Erythroblast (primary cell): ENCODE measurements at places on chromosomes 16 and 17.

- no peak for DNase-seq
These were observed 8.3 kb upstream of the KANSL1 start for GRCh38 chr17:46201491-46201890.

DNA sequence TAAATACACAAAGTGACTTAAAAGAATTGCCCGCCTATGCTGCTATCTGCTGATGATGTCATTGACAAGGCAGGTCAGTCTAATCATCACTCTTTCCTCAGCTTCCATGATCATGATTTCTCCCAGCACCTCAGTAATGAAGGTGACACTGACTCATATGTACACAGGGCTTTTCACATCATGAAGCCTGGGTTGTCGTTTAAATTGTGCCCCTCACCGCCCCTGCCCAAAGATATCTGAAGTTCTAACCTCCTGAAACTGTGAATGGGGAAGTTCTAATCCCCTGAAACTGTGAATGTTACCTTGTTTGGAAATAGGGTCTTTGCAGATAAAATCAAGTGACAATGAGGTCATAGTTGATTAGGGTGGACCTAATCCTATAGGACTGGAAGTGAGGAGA lies 17.4 kb upstream of the GPRC5C start:
- no peak for DNase-seq

DNA sequence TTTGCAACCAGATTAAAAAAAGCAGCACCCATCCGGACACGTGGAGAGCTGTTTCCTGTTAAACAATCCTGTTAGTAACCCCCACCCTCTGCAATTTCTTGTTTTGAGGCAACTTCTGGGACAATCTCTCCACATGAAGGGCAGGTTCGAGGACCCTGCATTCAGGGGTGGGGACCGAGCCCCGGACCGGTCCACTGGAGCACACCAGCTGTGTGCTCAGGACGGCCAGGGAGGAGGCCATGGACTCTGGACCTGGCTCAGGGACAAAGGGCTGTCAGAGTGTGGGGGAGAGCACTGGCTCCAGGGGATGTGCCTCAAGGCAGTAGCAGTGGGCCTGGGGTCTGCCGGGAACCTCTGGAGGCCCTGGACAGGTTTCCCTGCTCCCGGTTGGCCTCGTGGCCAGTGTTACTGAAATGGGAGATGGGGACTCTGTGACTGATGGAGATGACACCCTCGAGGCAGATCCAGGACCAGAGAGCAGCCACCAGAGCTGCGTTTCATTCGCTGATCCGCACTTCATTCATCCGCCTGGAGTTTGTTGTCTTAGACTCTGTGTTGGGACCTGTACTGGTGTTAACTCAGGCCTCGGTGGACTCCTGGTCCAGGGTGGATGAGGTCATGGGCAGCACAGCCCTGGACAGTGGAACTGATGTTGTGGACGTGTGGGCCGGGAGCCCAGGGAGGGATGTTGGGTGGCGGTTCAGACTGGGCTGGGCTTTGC lies 2.9 kb upstream of the CPNE7 start:
- DNase-seq: no peak

DNA sequence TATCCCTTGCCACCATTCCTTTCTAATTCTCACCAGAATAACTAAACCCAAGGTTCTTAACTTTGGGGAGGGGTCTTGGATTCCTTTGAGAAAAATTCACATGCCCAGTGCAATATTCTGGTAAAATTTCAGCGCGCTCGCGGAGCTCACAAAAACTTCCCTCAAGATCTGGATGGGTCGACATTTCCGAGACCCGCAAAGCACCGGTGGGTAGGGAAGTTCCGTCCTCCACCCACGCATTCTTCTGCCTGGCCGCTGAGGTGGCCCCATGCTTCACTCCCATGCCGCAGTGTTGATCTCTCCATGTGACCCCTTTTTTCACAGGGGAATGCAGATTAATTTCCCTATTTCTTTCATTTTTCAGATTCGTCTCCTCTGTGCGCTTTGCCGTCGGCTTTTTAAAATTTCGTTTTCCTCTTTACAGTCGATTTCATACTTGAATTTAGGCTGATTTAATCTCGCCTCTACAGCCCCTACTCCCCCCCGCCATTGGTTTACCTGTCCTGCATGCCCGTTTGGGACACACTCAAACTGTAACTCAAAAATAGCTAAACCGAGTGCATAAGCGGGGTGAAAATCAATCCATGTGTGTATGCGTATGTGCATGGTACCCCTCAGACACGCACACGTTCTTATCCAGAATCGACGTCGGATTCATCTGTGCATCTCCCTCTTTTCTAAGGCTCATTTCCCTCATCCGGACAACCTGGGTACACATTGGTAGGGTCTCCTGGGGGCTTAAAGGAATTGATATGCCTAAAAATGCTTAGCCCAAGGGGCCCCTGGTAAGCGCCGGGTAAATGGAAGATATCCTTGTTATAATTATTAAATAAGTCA lies 1.4 kb upstream of the SP6 start:
- no peak for DNase-seq

DNA sequence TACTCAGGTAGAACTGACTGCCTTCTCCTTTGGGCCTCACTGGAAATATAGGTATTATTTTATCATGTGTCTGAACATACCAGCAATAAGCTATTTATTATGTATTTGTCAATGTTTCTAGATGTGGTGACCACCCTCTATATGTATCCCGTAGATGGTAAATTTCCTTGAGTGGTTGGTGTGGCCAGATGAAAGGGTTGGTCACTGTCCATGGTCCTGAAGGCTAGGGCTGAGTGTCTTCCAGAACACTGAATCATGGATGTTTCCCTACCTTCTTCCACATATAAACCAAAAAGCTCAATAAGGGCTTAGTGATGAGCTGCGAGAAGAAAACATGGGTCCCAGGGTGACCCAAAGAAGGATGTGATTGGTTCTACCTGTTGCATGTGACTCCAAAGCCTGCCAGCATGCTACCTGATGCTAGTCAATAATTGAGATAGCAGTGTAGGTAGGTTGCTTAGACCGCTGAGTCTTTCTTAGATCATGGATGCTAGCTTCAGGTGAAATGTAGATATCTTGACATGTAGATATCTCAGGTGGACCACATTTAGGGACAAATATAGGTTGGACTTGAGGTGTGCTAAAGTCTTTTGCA lies 150.3 kb downstream of the ASIC2 start:
- DNase-seq: peak; percentile 41

GRCh38 chr17:614653-615546 lies 99.7 kb downstream of the VPS53 start:
- no peak for DNase-seq

GRCh38 chr16:19639986-19640421 lies 78.0 kb downstream of the KNOP1 start:
- DNase-seq: peak; percentile 31

DNA sequence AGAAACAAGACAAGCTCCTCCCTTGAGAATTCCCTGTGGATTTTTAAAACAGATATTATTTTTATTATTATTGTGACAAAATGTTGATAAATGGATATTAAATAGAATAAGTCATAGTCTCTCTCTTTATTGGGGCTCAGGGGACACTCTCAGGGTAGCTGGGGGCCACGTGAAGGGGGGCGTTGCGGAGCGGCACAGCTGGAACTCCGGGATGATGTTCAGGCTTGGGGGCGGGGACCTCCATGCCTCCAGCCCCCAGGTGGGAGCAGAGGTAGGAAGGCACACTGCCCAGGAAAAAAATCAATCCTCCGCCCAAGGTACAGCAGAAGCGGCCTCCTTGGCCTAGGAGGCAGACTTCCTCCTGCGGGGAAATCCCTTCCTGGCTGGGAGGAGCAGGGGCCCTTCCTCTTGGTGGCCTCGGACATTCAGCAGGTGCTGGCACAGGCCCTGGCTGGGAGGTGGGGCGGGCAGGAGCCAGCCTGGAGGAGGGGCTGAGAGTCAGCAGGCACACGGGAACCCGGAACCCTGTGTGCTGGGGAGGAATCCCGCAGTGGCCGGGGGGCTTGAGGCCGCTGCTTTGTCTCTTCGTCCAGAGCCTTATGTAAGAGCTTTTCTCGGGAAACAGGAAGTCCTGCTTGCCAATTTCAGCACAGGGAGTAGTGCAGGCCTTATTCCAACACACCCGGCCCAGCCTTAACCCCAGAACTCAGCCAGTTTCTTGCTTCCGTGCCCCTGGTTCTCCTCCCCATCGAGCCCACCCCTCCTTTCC lies 591 bp upstream of the TNFSF13 start:
- no peak for DNase-seq

DNA sequence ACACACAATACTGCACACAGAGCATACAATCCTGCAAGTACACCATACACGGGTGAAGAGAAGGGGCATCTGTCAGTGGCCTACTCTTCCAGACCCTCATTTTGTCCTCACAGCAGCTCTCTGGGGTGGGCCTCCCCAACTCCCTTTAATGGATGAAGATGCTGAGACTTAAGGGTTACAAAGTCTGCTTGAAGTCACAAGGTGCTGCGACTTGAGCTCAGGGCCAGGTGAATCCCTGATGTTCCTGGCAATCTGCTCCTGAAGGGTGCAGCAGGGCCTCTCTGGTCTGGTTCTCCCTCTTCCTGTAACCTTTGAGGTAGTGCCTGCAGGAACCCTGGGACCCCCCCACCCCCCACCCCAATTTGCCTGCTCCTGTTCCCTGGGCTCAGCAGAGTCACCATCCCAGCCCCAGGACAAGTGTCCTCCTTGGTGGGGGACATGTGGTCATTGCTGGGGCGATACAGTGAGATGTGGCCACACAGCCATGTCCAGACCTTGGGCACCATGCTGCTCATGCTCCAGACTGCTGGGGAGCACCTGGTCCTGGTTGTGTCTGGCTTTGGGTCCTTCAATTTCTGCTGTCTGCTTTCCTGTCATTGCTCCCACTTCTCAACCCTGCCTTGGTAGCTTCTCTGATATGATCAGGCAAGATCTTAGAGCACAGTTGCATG lies 107.5 kb downstream of the METRNL start:
- no peak for DNase-seq

- DNase-seq: no peak
These were observed 35.7 kb upstream of the CCL2 start for GRCh38 chr17:34219405-34219804.

GRCh38 chr17:12575641-12576040 lies 90.0 kb upstream of the MYOCD start:
- no peak for DNase-seq

GRCh38 chr17:12472252-12473173 lies 193.2 kb upstream of the MYOCD start:
- no peak for DNase-seq

DNA sequence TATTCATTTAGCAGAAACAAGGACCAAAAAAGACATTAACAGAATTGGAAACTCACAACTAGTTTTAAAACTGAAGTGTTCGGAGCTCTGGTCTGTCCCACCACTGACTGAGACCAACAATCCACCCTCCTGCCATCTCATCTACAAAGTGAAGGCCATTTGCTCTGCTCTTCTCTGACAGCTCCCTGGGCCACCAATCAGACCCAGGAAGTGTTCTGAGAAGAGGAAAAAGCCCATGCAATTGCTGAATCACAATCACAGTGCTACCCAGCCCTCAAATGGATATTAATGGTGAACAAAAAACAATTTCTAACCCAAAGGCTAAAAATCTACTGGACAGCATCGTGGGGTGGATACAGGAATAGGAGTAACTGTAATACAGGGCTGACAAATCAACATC lies 2.1 kb downstream of the RPL23 start:
- peak; percentile 8 for DNase-seq

DNA sequence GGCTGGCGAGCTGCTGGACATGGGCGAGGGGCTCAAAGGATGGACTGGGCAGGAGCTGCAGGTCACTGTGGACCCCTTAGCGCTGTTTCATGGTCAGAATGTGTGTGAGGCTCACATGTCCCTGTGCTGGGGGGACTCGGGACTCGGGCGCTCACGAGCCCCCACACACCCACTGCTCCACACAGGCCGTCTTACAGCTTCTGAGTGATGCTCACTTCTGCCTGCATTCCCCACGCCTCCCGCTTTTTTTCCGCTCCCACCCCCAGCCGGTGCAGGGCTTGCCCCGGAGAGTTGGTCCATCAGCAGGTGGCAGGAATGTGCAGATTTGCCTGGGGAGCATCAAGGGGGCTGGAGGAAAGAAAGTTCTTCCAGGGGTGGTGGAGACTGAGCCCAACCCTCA lies 20.2 kb upstream of the JPT2 start:
- no peak for DNase-seq
